Gastroesophageal sphincter (tissue), 4 donors: ENCODE measurements at places on chromosomes 1 and 21. TPM values are rescaled to one million over a fixed set of nuclear protein-coding genes. Genes with fewer than 3 reads are reported as not detected.

The RGS5 gene
- total RNA-seq = 415 TPM

The MRAP gene
- total RNA-seq = not detected

- no peak for ATAC-seq
Measured at GRCh38 chr1:25959611-25960010, 38.3 kb downstream of the PAFAH2 start.

DNA sequence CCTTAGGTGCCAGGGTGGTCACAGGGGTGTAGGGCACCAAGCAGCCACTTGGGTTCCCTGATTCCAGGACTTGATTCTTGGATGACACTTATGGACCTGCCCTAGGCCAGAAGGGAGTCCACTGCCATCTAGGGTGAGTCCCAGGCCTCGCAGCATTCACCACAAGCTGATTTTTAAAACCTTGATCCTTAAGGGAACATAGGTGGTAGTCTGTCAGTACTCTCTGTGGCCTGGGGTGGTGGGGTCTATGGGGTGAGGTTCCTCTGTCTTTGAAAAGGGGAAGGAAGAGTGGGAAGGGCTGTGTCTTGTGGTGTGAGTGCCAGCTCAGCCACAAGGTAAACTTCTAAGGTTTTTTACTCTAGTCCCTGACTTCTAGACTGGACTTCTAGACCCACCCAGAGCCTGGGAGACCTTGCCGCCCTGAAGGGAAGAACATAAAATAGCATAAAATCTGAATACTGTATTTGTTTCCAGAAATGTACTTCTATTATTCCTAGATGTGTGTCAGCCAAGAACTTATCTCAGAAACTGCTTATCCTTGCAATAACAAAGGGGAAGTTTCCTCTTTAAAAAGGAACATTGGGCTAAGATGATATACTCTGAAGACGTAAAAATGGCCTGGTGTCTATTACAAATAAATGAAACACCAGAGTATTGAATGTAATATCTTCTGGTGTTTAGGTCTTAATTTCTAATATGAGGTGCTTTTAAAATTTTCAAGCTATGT, 757.3 kb downstream of the LTN1 start:
- ATAC-seq = peak; percentile 61

The SPRR2E gene
- total RNA-seq = 20.8 TPM

DNA sequence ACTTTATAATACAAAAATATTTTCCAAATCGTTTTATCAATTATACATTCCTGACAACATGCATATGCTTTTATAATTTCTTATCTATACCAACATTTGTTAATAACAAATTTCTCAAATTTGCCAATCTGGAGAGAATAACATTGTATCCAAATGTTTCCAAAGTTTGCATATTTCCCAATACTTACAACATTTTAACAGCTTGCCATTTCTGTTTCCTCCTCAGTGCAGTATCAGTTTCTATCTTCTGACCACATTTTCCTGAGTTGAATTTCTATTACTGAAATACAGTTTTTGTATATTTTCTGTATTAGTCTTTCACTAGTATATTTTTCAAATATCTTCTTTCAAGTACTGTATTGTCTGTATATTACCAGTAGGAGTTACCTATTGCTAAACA, 1594.3 kb downstream of the PLA2G4A start:
- ATAC-seq = no peak

DNA sequence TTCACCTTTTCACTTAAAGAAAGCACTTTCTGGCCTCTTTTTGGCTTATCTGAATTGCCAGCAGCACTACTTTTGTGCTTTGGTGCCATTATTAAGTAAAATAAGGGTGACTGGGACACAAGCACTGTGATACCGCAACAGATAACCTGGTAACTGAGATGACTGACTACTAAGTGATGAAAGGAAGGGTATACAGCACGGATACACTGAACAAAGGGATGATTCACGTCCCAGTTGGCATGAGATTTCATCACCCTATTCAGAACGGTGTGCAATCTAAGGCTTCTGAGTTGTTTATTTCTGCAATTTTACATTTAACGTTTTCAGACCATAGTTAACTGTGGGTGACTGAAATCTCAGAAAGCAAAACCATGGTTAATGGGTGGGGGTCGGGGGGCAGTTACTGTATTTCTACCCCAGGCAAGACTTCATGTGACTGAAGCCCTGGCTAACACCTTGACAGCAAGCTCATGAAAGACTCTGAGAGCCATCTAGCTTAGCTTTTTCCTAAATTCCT, 102.8 kb downstream of the CLIC6 start:
- no peak for ATAC-seq

The FDPS gene
- 73.6 TPM for total RNA-seq

- ATAC-seq = no peak
Measured at GRCh38 chr1:214581785-214582184, 21.2 kb upstream of the CENPF start.

DNA sequence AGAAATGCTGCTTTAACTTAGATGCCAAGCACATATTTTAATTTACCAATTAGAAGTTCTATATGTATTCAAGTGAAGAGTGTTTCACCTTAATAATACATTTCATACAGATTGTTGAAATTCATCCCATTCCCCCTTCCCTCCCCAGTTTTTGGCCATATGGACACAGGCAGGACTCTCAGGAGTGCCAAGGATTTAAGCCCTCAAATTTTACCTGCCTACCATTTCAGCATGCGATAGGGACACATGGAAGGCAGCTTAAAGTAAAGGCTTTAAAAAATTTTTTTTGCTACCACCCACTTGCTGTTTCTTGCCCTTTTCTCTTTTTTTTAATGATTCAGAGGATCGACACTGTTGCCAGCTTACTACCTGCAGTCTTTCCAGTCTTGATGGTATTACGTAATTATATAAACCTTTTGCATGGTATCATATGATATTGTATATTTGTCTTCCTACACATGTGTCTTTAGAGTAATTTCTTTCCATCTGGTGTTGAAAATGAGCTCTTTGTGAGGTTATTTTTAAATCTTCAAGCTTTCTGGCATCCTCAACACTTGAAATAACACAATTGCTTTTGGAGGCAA, 7.0 kb downstream of the EPB41 start:
- ATAC-seq = no peak

- no peak for ATAC-seq
Measured at GRCh38 chr1:29417971-29418370, 181.6 kb downstream of the PTPRU start.

DNA sequence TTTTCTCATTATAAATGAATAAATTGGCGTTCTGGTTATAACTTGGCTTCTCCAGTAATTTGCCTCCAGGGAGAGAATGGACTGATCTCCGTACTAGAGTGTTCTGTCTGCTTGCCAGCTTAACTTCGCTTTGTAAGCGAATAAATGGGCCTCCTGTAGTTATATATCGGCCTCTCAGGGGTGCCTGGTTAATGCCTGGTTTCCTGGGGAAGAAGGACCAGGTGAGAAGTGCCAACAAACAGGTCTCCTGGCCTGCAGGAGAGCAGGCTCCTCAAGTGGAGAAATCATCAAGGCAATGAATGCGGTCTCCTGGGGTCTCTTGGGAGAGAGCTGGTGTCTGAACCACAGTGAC, 107.4 kb upstream of the SERBP1 start:
- ATAC-seq = no peak

The MTARC2 gene
- total RNA-seq = 16.8 TPM

The PLA2G2C gene
- total RNA-seq = 0.31 TPM

DNA sequence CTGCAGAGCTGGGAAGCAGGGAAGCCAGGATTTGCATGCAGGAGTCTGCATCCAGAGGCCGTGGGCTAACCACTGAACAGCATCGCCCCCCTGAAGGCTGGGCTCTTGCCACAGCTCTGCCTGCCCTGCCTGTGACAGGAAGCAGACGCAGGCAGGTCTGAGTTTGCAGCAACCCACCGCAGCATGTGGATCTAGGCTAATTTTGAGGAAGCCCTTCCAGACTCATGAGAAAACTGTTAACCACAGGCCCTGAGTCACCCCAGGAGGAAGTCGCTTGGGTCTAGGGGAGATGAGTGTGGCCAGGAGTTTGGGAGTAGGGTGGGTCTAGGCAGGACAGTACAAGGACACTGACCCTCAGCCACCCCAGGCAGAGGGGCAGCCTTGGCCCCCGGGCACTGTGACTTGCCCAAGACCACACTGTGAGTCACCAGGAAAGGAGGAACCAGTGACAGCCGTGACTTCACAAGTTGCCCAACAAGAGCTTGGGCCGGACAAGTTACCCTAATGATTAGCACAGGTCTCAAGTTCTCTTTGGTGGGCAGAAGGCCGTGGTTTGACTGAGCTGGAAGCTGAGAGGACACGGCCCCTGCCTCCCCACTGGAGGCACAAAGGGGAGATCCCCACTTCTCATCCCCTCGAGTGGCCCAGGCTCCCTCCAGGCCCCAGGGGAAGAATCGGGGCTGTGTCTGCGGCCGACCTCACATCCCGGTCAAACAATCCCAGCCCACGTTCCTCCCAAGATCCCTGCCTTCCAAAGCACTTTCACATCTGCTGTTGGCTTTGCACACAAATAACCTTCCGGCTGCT, 826 bp downstream of the LAPTM5 start:
- peak; percentile 79 for ATAC-seq

- no peak for ATAC-seq
Measured at GRCh38 chr1:228456252-228457016, 30.7 kb upstream of the RNF187 start.

DNA sequence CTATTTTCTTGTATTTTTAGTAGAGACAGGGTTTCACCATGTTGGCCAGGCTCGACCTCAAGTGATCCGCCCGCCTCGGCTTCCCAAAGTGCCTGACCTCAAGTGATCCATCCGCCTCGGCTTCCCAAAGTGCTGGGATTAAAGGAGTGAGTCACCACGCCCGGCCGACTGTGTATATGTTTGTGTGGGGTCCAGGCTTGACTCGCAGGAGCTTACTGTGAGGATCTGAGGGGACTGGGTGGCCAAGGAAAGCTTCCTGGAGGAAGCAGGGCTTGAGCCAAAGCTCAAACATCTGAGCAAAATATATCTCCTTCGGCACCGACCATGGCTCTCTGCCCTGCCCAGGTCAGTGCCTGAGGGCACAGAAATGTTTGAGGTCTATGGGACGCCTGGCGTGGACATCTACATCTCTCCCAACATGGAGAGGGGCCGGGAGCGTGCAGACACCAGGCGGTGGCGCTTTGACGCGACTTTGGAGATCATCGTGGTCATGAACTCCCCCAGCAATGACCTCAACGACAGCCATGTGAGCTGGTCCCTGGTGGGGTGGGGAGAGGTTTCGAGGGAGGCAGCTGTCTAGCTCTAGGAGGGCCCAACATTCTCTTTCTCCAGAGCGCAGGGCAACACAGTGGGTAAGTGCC, 10.5 kb downstream of the PADI3 start:
- no peak for ATAC-seq

The FAM110D gene
- total RNA-seq = 5.6 TPM

The OR4F29 gene
- 0.62 TPM for total RNA-seq

DNA sequence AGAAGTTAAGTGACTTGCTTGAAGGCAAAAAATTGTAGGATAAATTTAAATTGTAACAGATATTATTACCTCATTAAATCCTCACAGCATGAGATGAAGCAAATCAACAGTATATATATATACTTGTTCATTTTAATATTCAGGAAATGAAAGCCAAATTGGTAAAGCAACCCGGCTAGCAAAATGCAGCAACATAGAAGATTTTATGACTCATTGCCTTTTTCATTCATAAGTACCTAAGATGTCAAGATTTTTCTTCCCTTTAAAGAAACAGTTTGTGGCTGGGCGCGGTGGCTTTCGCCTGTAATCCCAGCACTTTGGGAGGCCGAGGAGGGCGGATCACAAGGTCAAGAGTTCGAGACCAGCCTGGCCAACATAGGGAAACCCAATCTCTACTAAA, 190.5 kb upstream of the NRIP1 start:
- no peak for ATAC-seq

GRCh38 chr1:23745515-23745914, 2.2 kb downstream of the ELOA start:
- no peak for ATAC-seq

- ATAC-seq = no peak
Measured at GRCh38 chr1:66436378-66437135, 97.4 kb upstream of the SGIP1 start.

GRCh38 chr1:198132060-198132781, 24.6 kb upstream of the NEK7 start:
- no peak for ATAC-seq

- no peak for ATAC-seq
Measured at GRCh38 chr1:186915555-186915954, 86.8 kb downstream of the PLA2G4A start.

- no peak for ATAC-seq
Measured at GRCh38 chr1:110411173-110411735, 3.8 kb upstream of the LAMTOR5 start.

- peak; percentile 57 for ATAC-seq
Measured at GRCh38 chr1:203506858-203507626, 13.1 kb downstream of the OPTC start.

The PACC1 gene
- 6.0 TPM for total RNA-seq

GRCh38 chr21:45848331-45848730, 133.2 kb upstream of the COL6A1 start:
- ATAC-seq = no peak

DNA sequence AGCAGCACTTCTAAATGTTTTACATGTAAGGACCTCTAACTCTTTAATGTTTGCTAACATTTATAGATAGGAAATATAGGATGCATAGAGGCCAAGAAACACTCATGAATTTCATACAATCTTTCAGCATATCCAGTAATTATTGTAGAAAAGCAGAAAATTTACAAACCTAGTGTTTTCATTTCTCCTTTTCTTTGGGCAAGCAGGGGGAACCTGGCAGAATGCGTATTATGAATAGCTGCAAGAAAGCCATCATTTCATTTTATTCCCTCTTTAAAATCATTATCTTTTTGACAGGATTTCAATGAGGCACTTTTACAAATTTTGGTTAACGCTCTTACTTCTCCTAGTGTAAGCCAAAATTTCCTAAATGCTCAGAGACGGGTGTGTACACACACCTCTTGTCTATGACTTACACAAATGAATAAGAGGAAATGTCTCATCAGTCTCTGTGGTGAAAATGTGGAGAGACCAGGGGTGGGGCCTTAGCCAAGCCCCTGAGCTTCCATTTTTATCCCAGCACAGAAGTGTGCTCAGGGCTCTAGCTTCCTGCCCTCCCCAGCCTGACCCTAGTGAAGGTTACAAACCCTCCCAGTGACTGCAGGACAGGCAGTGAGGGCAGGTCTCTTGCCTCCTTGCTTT, 91.6 kb downstream of the LRRC8C start:
- peak; percentile 54 for ATAC-seq

- ATAC-seq = no peak
Measured at GRCh38 chr1:46218443-46218842, 15.3 kb downstream of the LURAP1 start.

GRCh38 chr1:96581772-96582171, 139.8 kb upstream of the PTBP2 start:
- ATAC-seq = no peak
